Progenitor cell of endocrine pancreas (in vitro differentiated cells): ENCODE measurements at places on chromosomes 5 and 9. TPM values are rescaled to one million over a fixed set of nuclear protein-coding genes. Genes with fewer than 3 reads are reported as not detected.

DNA sequence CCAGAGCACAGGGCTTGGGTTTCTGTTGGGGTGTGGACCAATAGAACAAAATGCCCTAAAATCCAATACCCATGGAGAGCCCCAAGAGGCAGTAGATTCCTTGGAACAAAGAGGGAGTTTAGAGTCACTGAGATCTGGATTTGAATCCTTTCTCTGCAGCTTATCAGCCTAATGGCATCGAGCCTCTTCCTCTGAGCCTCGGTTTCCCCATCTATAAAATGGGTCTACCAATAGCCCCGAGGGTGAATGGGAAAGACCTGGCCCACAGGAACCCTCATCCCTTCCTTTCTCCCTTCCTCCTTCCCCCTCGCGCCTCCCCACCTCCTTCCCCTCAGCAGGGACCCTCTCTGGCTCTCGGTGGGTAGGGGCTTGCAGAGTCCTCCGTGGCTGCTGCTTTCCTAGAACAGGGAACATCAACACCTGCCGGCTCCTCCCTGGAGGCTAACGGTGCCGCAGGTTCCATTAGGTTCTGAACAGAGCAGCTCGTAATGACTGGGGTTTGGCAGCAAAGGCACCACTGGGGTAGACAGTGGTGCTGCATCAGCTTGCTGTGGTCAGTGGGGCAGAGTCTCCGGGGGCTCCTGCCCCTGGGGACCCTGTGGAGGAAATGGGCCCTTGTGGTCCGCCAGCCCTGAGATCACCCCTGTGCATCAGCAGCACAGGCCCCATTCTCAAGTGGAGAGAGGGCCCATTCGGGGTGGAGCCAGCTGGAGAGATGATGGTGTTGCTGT, 40.3 kb downstream of the NEK6 start:
- H3K36me3 ChIP-seq, result no peaks in the 10 kb centered on the region
- H3K27me3 ChIP-seq, result no peaks in the 10 kb centered on the region
- H3K4me1 ChIP-seq, result no peaks in the 10 kb centered on the region

GRCh38 chr5:33401482-33402390, 39.0 kb upstream of the TARS1 start:
- H3K4me1 ChIP-seq, result no peaks in the 10 kb centered on the region
- no peaks in the 10 kb centered on the region for H3K27me3 ChIP-seq
- no peak for DNase-seq

DNA sequence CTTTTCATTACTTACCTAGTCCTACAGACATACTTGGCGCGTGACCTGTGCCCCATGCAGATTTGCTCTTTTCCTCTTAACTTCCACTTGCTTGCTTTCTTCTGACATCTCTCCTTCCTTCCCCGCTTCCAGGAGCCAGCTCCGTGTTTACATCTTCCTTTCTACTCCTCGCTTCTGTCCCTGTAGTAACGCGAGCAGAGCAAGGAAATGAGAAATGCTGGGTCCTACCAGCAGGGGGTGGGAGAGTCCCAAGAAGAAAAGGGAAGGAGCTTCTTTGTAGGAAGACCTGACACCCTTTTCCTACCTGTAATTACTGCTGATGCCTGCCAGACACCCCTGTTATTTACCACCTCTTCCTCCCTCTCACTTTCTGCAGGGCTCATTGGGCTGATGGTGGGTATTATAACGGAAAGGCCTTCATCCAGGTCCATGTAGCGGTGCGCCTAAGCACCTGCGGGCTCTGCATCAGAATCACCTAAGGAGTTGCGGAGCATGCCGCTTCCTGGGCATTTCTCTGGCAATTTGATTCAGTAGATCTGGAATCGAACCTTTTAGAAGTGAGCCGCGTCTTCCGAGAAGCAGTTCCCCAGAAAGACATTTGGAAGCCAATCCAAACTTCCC, 1260.8 kb upstream of the WWC1 start:
- no peaks in the 10 kb centered on the region for H3K36me3 ChIP-seq
- H3K27me3 ChIP-seq, result peaks cover 4% of the 10 kb centered on the region
- H3K27ac ChIP-seq, result no peak overlapping the region
- DNase-seq, result no peak

Gene CBY3
- total RNA-seq, result not detected in 2 replicates

GRCh38 chr5:124919076-124919475, 172.6 kb upstream of the ZNF608 start:
- DNase-seq, result no peak
- H3K27me3 ChIP-seq, result no peaks in the 10 kb centered on the region
- H3K4me3 ChIP-seq, result no peak overlapping the region
- H3K36me3 ChIP-seq, result peaks cover 8% of the 10 kb centered on the region
- no peaks in the 10 kb centered on the region for H3K4me1 ChIP-seq
- no peak overlapping the region for H3K27ac ChIP-seq

Gene TAF11L12
- not detected in 2 replicates for total RNA-seq

DNA sequence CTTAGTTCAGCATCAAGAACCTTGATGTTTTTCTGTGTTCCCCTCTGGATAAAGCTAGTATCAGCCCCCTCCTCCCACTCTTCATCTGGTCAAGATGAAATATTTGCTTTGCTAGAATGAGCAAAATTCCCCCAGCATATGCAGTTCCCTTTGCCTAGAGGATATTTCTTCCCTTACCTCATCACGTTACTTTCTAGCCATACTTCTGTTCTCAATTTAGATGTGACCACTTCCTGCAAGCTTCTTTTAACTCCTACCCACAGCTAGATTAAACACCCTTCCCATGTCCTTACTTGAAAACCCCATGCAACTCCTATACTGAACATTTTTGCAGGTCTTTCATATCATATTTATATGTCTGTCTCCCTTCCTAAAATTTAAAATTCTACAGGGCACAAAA, 178.9 kb upstream of the TUSC1 start:
- no peaks in the 10 kb centered on the region for H3K27me3 ChIP-seq
- H3K27ac ChIP-seq, result no peak overlapping the region
- H3K4me1 ChIP-seq, result peaks cover 2% of the 10 kb centered on the region
- no peak overlapping the region for H3K4me3 ChIP-seq
- no peak for DNase-seq

- H3K4me3 ChIP-seq, result peak overlapping the region; percentile 46
- no peaks in the 10 kb centered on the region for H3K36me3 ChIP-seq
Measured at GRCh38 chr5:175195698-175196656, 248.0 kb downstream of the DRD1 start.

- peaks cover 46% of the 10 kb centered on the region for H3K27me3 ChIP-seq
- H3K4me1 ChIP-seq, result peaks cover 24% of the 10 kb centered on the region
- no peak for DNase-seq
- H3K36me3 ChIP-seq, result no peaks in the 10 kb centered on the region
- H3K27ac ChIP-seq, result no peak overlapping the region
Measured at GRCh38 chr9:29209748-29210291, 1636.5 kb upstream of the C9orf72 start.
